ENCODE measurements at places on chromosomes 2 and 18. TPM values are rescaled to one million over a fixed set of nuclear protein-coding genes. Genes with fewer than 3 reads are reported as not detected.

GRCh38 chr2:2674831-2675230 lies 343.8 kb upstream of the MYT1L start:
- no peak for DNase-seq

- no peak for DNase-seq
Observed at GRCh38 chr18:45557779-45558178, 57.5 kb upstream of the SLC14A2 start.

GRCh38 chr2:167733747-167734146 lies 513.6 kb downstream of the STK39 start:
- no peak for DNase-seq

ATP6V1B1 gene
- not detected for total RNA-seq

RASGRP3 gene
- 6.1 TPM for total RNA-seq

Data from mucosa of descending colon (tissue), 3 donors.